ENCODE measurements at places on chromosomes 7 and 10.

GRCh38 chr10:79345241-79346011 lies 1.8 kb upstream of the PPIF start:
- no peak for DNase-seq

- no peak for DNase-seq
Measured at GRCh38 chr7:90836937-90837336, 240.8 kb downstream of the CDK14 start.

DNA sequence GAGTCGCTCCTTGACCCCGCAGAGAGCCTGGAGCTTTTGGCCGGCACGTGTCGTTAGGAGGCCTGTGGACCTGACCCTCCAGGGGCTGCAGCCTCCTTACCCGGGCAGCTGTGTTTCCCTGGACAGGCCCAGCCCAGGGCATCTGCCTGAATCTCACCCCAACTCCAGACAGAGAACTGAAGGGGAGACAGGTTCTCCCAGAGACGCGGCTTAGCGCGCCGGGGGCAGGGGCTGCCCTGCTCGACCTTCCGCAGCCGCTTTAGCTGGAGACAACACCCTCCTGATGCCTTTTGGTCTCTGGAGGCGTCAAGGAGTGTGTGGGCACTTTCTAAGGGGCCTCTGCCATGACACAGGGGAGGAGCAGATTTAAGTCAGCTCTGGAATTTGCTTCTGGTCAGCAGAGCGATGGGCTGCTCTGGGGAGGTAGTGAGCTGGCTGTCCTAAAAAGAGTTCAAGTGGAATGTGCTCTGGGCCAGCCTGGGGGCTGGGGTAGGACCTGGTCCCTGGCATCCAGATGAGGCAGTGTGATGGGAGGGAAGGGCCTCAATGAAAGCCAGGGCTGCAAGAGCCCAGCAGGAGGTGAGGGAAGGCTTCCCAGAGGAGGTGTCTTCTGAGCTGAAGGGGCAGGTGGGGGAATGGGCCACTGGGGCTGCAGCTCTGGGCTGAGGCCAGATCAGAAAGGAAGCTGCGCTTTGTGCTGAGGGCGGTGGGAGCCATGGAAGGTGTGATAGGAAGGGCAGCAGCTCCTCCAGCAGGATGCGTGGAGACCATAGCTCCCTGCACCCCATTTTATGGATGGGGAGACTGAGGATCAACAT lies 5.8 kb downstream of the GRIFIN start:
- DNase-seq = no peak

DNA sequence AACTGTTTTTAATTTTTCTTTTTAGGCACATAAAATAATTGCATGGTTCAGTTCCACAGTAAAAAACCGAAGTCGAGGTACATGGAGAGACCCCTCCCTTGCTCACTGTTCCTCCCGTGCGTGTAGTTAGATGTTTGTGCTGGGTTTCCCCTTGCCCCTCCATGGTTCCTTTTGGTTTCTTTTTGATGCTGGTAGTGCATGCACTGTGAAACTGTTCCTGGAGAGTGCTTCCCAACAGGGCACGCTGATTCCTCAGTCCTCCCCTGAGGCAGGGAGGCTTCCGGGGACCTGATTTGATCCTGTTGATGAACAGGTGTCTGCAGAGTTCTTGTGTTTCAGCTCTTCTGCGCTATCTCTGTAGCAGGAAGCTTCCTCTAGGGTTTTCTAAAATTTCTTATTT lies 69.5 kb downstream of the ADCY1 start:
- DNase-seq = no peak

- no peak for DNase-seq
Measured at GRCh38 chr10:124737708-124738107, 6.5 kb downstream of the FAM53B start.

DNA sequence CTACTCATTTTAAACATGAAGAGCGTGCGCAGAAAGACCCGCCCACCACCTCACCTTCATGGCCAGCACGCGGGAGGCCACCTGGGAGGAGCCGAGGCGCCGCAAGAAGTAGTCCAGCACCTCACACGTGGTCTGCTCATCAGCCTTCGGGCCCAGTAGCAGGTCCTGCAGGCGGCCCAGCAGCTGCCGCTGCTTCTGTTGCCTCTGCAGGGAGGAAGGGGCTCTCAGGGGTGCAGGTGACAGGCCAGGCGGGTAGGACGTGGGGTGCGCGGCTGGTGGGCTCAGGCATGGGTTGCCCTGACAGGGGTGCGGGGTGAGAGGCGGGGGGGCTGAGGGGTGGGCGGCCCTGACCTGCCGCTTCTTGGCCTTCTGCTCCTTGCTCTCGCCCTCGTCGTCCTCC lies 17.6 kb downstream of the INTS1 start:
- DNase-seq = no peak

DNA sequence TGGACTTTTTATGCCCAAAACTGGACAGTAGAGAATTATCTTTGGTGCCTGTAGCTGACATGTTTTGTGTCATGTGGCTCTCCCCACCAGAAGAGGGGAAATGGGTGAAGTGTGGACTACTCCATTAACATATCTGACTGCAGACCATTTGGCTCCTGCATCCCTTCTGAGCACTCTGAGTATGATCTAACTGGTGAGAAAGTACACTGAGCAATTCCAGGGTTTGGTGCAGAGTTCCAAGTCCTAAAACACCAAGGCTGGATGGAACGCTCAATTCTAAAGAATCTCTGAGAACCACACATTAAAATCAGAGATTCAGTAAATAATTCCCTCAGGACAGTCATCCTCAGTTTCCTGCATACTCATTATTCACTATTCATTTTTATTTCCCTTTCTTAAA lies 22.8 kb upstream of the OSBPL3 start:
- DNase-seq = no peak

DNA sequence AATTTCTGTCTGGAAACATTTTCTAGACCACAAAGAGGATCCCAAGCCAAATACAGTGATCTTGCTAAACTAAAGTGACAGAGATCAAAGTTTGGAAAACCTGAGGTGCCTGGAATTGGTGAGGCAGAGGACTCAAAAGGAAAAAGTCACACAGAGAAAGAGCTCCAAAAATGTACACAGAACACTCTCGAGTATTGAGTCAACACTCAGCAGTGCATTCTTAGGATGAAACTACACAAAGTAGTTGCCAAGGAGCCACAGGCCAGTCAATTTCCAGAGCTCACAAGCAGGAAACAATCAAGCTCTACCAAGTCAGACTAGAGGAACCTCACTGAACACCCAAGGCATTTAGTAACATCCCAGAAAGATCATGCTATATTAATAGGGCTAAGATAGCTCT lies 61.3 kb downstream of the MICU1 start:
- DNase-seq = no peak

GRCh38 chr10:92763634-92764155 lies 73.9 kb downstream of the HHEX start:
- no peak for DNase-seq

DNA sequence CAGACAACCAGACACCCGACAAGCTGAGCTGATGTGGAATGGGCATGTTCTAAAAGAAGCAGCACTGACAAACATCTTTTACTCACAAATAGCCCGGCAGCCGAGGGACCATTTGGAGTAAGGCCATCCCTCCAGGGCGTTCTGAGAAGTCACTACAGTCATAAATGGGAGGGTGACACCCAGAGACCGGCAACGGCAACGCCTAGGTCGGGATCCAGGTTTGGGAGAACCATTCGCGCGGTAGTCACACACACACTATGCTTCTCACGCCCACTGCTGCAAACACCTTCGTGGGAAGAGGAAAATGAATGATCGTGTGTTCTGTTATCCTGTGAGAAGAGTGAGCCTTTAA lies 9.8 kb downstream of the TNS3 start:
- no peak for DNase-seq

DNA sequence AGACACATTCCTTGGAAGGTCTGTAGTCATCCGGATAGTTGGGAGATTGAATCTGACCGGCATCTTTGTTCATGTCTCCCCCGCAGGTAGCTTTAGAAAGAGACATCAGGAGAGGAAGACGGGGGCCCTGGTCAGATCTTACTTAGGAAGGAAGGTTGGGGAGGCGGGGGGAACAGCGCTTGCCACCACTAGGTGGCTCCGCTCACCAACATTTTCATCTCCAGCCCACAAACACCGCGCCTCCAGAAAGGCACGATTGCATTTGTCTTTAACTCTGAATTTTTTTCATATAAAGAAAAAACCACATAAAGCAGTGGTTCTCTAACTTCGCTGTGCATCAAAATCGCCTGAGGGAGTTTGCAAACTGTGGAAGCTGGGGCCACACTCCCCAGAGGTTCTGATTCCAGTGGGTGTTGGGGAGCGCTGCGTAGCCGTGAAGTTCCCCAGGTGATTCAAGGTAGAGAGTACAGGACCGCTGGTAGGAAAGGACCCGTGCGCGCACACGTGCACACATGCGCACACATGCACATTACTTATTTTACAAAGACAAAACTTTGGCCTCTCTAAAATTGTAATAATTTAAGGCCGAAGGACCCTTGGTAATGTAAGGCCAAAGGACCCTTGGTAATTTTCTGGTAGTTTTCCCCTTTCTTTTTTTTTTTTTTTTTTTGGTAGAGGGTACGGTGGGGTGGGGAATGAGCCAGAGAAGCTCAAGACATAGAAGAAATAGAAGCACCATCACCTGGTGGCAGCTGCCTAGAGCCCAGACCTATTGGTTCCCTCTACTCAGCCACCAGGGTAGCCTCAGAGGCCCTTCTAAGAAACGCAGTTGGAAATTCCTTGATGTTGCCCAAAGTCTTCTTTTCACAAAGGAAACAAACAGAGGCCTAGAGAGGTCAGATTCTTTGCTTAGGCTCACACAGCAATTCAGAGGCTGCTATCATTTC lies 37.4 kb upstream of the OPALIN start:
- peak; percentile 80 for DNase-seq

- no peak for DNase-seq
Measured at GRCh38 chr10:58757352-58758065, 244.8 kb downstream of the BICC1 start.

DNA sequence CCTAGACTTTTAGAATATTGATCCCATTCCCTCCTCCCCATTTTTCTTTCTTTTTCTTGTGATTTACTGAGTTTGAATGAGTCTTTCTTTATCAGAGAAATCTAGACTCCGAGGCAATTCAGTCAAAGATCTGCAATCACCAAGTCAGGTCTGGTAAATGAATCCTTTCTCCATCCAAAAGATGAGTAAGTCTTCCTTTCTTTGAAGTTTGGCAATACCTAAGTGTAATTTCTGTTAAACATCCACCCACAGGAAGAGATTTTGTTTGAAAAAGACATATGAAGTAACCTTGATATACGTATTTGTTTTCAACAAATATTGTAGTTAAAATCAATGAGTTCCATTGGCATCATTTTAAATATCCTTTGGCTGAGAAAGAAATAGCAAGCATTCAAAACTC lies 58.3 kb downstream of the SLC39A12 start:
- no peak for DNase-seq

DNA sequence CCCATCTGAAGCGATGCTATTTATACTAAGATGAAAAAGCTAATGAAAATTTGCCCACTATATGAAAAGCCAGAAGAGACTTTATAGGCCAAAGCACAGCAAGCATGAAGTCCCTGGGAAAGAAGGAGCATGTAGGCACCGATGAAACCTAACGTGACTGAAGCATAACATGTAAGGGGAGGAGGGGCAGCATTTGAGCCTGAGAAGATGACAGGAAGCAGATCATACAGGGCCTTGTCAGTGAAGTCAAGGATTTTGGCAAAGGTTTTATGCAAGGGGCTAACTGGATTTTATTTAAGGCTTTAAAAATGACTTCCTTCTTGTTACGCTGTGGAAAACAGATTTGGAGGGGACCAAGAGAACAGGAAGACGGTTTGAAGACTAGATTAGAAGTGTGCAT lies 744.0 kb downstream of the PHTF2 start:
- DNase-seq = no peak

- DNase-seq = no peak
Measured at GRCh38 chr10:16441173-16441840, 4.5 kb downstream of the PTER start.

DNA sequence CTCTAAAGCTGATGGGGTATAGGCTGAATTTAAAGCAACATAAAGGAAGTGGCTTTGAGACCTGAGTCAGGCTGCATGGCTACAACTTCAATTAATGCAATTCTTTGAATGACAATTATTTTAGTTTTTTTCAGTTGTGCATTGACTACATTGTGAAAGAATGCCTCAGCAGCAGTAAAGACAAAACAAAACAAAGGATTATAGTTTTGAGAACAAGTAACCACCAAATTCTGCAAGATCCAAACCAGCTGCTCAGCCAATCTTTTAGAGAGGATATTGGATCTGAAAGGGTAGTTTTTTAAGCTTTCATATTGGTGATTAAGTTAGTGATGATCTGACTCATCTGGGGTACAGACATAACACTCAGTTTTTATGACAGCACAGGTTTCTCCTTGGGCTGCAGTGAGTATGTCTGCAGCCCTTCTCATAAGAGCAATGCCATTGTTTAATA lies 40.6 kb upstream of the ABCA13 start:
- DNase-seq = no peak

GRCh38 chr7:29613100-29613499 lies 49.5 kb downstream of the PRR15 start:
- DNase-seq = no peak

DNA sequence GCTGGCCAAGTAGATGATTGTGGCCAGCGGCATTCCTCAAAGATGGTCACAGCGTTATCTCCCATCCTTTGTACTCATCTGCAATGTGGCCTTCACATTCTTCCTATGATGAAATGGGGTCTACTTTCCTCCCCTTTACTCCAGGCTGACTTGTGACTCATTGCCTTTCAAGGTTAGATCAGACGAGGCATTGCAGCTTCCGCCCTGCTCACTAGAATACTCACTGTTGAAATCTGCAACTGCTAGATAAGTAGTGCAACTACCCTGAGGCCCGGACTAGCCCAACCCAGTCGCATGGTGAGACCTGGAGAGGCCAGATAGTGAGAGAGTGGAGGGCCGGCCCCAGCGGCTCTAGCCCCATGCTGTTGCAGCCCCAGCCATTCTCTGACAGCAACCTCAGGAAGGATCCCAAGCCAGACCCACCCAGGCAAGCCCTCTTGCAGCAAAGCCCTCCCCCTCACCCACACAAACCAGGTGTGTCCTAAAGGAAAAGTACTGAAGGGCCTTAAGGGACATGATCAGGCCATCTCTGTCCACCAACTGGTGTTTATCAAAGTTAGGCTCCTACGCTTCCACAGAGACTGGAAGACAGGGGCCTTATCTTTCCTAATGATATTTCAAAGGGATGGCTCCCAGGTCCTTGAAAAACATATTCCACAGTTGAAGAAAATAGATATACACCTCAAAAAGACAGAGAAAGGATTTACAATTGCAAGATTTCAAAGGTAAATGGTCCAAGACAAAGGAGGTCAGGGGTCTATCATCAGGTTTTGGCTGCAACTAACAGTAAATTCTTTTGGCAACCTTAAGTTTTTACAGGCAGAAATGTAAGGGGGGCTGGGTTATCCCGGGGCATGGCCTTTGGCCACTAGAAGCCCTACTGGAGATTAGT lies 107.2 kb upstream of the TRIM24 start:
- no peak for DNase-seq

DNA sequence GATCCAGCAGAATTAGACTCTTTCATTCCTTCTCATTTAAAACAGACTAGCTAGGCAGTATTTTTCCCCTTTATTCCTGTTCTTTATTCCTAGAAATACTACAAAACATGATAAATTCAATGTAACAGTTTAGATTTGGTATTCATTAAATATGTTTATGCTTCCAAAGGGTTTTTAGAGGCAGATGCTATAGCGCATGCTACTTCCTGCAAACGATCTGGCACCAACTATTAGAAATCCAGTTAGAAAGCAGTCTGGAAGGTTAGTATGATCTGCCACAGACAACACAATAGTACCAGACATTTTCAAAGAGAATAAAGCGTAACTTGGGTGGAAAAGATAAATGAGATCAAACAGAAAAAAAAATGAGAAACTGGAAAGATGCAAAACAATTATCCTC lies 63.5 kb upstream of the PTN start:
- DNase-seq = no peak

- no peak for DNase-seq
Measured at GRCh38 chr10:102629661-102630614, 14.3 kb upstream of the TRIM8 start.

All from left ventricle myocardium superior (tissue), 1 donor.